Activated T-cell treated with anti-CD3 and anti-CD28 coated beads, Interleukin-2, amount 50 U/mL, for 72 hours (primary cell): ENCODE measurements at places on chromosomes 12 and 14. TPM values are rescaled to one million over a fixed set of nuclear protein-coding genes. Genes with fewer than 3 reads are reported as not detected.
A peak's percentile ranks its signal among the peaks of the same experiment; 100 is the strongest.

Gene HOXC5
- total RNA-seq = not detected

Gene PTHLH
- total RNA-seq = not detected

DNA sequence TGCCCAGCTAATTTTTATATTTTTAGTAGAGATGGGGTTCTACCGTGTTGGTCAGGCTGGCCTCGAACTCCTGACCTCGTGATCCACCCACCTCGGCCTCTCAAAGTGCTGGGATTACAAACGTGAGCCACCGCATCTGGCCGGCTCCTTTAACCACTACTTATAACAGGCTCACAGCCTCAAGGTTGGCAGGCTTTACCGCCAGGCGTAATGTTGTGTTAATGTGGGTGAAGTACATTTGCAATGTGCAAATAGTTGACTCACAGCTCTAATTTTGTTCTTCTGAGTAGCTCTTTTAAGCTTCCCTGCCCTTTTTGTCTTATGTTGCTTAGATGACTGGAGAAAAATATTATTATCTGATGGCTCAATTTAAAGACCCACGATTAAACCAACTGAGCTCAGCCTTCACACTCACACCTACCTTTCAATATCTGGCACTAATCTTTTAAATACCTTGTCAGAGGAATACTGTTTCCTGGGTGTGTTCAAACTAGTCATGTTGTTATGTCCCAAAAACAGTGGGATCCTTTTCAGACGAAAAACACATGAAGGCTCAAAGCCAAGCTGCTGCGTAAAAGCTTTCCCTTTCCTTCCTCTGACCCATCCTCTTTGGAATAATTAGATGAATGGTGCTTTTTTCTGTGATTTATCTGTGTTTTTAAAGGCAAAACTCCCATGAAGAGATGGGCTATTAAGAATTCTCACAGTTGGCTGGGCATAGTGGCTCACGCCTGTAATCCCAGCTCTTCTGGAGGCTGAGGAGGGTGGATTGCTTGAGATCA, 57.2 kb upstream of the USP44 start:
- no peak for DNase-seq

GRCh38 chr14:77033622-77034589, 5.4 kb upstream of the IRF2BPL start:
- DNase-seq = peak; percentile 89

DNA sequence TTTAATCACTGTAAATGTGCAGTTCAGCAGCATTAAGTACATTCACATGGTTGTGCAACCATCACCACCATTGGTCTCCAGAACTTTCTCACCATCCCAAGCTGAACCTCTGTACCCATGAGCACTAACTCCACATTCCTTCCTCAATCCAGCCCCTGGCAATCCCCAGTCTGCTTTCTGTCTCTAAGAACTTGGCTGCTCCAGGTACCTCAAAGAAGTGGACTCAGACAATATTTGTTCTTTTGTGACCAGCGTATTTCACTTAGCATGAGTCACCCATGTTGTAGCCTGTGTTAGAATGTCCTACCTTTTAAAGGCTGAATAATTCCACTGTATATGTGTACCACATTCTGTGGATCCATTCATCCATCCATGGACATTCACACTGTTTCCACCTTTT, 64.6 kb downstream of the SLC24A4 start:
- DNase-seq = no peak

DNA sequence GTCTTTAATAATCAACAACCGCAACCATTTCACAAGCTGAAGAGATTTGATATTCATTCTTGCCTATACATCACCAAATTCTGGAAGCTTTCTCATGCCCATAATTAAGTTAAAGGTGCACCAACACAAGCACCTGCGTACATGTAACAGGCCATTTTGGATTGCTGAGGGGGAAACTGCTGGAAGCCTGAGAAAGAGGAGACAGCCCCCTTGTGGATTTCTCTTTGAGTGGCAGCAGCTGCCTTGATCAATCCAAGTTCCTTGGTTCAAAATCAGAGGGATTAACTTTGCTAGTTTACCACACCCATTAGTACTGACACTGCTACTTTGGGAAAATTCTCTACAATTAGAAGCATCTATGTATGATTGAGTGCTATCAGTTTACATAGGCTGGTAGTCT, 321.1 kb downstream of the NOVA1 start:
- DNase-seq = no peak

DNA sequence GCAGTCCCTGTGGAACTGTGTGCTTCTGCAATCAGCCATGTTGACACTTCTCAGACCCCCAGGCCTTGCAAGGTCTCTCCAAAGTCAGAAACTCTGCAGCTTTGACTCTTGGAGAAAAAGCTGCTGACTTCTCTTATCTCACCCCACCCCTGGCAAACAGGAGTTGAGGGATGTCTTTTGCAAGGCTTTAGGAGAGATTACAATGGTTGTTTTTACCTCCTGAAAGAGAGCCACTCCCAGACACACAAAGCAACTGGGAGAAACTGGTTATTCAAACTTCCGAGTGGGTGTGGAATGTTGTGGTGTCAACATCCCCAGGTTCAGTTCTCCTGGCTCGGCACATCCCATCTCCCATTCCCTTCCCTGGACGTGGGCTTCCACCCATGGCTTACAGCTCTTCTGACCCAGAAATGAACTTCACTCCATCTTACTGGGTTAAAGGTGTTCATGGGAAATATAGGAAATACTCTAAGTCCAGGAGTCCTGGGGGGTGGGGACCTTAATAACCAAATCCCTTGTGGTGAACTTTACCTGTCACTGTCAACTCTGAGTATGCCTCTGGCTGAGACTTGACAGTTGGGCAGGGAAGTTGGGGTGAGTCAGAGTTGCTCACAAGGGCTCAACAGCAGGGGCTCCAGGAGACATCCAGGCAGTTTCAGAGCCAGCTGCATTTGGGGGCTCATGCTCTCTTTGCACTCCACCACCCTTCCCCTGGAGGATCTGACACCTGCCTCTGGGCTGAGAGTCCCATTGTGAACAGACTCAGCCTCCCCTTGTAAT, 41.9 kb downstream of the CCDC177 start:
- DNase-seq = no peak

DNA sequence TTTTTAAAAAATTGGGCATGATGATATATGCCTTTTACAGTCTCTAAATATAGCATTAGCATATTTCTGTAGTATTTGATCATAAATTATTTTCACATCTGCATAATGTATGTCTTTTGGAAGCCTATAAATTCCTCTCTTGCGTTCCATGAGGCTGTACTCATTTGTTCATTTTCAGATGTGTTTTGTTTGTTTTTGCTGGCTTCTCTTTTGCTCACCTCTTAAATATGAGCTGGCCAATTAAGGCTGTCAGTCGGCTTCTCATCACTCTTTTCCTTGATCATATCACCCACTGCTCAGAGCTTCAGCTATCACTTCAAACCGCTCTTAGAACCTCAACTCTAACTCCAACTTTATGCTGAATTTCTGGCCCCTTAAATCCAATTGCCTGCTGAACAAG, 6.6 kb downstream of the TMEM263 start:
- DNase-seq = no peak

GRCh38 chr14:60679566-60680258, 30.4 kb upstream of the SIX1 start:
- no peak for DNase-seq

- no peak for DNase-seq
Observed at GRCh38 chr14:96089401-96089800, 50.2 kb downstream of the C14orf132 start.

- DNase-seq = no peak
Observed at GRCh38 chr12:106953352-106954250, 2.1 kb upstream of the TMEM263 start.

- DNase-seq = no peak
Observed at GRCh38 chr12:80217011-80217535, 117.7 kb downstream of the OTOGL start.

DNA sequence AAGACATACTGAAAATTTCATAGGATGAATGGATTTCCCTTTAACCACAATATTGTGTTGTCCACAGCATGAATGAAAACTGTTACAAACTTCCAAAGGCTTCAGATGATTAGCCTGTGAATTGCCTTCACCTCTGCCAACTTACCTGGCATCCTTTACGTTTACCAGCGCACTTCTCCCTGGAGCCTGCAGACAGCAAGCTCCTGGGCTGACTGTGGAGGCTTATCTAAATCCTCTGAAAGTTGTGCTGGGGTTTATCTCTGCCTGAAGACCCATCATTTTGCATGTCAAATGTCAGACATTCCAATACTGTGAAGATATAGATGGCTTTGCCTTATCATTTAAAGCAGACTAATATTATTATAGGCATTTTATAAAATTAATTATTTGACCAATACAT, 403.0 kb downstream of the SYT1 start:
- no peak for DNase-seq

DNA sequence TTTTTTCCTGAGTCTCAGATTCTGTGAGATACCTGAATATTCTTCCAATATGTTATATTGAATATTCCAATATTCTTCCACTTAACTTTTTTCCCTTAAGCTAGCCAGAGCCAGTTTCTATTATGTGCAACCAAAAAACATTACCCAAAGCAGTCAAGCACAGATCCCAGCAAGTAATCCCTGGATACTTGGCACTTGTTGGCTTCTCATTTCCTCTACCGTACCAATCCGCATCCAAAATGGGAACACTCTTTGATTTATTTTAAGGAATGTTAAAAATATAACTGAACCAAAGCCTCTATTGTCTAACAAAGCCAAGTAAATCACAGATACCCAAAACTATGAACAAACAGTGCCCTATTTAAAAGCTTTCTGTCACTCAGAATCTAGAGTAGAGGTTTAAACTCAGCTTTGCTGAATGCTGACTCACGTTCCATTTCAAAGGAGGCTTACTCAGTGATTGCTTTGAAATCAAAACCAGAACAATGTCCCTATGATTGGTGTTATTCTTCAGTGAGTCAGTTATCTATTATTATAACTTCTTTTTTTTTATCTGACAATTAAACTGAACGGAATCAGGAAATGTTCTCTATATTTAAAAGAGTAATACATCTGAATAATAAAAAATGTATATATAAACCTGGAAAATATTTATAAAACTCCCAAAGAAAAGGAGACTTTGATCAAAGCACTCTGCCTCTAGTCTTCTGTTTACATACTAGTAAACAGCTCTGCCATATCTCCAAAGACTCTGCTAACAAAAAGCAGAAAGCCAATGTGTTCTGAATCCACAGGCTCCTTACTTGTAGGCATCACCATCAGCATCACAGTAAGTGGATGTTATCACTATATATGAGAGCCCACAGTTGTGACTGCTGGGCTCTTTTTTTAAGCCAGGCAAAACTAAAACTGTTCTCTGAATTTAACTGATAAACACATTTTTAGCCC, 360.8 kb downstream of the CCDC91 start:
- no peak for DNase-seq

Gene DYNLL1
- 119 TPM for total RNA-seq

Gene MYBPC1
- total RNA-seq = not detected

- DNase-seq = no peak
Observed at GRCh38 chr12:81863406-81863805, 104.3 kb upstream of the PPFIA2 start.

DNA sequence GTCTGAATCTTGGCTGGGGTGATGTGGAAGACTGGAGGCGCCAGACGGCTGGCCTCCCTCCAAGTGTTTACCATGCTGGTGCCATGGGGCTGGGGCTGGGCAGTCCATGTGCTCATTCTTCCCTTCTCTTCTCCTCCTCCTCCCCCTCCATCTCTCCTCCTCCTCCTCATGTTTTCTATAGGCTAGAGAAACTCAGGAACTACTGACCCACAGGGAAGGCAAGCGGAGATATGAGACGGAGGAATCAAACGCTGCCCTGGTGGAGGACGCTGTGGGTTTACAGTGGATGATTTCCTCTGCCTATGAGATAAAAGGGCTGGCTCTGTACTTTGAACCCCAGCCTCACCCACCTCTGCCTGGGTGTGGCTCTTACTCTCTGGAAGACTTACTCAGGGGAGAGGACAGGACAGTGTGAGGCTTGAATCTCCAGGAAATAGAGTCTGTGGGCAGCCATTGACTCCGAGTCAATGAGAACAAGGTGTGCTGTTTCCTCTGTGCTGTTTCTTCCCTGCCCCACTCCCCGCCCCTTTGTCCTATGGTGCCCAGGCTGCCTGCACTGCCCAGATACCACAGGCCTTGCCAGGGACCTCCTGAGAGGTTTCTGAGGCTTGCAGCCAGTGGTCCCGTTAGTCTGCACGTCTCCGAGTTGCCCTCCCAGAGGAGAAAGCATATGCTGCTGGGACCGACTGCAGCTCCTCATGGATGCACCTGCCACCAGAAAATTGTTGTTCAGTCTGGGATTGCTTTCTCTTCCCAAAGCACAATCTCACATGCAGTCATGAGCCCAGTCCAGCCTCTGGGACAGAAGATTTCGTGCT, 132.6 kb upstream of the ARHGAP5 start:
- DNase-seq = no peak

DNA sequence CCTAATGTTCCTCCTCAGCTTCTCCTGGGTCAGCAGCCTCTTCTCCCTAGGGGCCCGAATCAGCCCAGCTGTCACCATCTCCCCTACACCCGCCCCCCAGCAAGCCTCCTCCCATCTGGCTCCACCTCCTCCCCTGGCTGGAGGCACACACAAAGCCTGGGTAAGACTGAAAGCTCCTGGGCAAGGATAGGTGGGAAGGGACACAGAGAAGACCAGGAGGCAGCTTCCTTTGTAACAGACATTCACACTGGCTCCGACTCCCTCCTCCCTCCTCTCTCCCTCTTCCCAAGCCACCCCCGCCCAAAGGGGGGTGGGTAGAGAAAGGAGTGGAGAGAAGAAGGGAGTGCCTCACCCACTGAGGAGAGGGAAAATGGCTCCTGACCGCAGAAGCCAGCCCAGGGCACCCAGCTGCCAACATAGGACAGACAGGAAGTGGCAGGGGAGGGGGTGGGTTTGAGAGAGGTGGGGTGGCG, 4.0 kb downstream of the CHD4 start:
- DNase-seq = peak; percentile 41

DNA sequence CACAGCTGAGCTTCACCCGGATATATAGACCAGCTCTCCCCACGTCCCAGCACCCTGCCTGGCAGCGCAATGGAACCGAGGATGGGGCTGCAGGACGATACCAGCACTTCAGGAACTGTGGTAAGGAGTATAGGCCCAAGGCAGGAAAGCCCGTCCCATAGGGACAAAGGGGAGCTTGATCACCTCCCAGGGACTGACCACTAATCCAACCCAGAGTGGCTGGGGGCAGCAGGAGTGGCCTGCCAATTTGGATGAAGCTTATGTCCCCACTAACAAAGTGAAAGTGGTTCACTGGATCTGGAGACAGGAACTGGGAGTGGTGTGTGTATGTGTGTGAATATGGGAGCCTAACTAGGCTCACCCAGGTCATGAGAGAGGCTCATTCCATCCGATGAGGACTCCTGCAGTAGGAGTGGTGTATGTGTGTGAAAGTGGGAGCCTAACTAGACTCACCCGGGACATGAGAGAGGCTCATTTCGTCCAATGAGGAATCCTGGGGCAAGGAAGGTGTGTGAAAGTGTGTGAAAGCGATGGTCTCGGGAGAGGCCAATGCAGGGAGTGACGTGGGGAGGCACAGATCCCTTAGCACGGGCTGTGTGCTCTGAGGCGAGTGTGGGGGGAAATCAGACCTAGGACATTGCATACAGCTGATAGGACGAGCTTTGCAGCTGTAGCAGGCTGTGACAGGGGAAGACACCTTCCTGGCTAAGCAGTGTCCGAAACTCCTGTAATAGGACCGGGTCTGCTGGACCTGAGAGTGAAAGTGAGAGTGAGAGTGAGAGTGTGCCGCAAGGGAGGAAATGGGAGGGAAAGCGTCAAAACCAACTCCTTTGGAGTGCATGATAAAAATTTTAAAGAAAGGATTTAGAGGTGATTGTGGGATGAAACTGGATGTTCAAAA, 25.7 kb downstream of the KLRK1 start:
- peak; percentile 40 for DNase-seq
